Urothelium cell line (cell line): ENCODE measurements at places on chromosomes 1 and 21.

GRCh38 chr1:91673613-91674012 is 173.0 kb downstream of the CDC7 start:
- no peak for DNase-seq

DNA sequence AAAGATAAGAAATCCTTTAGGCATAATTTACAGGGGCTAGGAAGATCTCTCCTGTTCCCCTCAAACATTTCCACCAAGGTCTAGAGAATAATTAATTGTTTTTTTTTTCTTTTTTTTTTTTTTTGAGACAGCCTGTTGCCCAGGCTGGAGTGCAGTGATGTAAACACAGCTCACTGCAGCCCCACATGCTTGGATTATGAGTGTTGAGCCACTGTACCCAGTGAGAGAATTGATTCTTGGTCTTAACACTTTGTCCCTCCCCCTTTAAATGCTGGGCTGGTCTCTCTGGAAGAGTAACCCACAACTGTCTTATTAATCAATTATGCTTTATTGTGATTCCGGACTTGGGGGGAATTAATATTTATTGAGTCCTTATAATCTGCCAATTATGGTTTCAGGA is 33.4 kb downstream of the ATF3 start:
- DNase-seq, result no peak

DNA sequence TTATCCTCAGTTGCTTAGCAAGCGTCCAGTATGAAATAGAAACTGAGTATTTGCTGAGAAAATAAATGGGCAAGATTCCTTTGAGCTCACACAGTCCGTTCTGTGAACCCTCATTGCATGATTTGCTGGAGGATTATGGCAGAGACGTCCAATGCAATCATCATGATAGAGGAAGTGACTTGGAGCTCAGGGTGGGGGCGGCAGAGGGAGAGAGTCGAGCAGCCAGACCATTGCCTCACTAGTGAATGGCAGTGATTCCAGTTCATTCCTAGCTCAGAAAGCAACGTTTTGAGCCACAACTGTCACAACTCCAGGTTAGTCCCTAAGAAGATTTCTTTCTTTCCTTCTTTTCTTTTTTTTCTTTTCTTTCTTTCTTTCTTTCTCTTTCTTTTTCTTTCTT is 27.5 kb upstream of the COL9A2 start:
- DNase-seq, result peak; percentile 42

GRCh38 chr1:8249838-8250237 is 68.1 kb upstream of the SLC45A1 start:
- DNase-seq, result no peak

GRCh38 chr1:180615493-180616290 is 16.1 kb upstream of the XPR1 start:
- DNase-seq, result no peak

- no peak for DNase-seq
Observed at GRCh38 chr1:58923090-58923470, 139.2 kb upstream of the JUN start.

- no peak for DNase-seq
Observed at GRCh38 chr1:196001188-196001587, 607.1 kb downstream of the KCNT2 start.

DNA sequence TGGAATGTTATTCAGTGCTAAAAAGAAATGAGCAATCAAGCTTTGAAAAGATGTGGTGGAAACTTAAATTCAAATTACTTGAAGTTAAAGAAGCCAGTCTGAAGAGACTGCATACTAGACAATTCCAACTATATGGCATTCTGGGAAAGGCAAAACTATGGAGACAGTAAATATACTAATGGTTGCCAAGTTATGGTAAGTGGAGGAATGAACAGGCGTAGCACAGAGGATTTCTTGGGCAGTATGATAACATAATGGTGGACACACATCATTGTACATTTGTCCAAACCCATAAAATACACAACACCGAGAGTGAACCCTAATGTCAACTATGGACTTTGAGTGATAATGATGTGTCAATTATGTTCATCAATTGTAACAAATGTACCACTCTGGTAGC is 21.1 kb upstream of the SELP start:
- DNase-seq, result no peak

DNA sequence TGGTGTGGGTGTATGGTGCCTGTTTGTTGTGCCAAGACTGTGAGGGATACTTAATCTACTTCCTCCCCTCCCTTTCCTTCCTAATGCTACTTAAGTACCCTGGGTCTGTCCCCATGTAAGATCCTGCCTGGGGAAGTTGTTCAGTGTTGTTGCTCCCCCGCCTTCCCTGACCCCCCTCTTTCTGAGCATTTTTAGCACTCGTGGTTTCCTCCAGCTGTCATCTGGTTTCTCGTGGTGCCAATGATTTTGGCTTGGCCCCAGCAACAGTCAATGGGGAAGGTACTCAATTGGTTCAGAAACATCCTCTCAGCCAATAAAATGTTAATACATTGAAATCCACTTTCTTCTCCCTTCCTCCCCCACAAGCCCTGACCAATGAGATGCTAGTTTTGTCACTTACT is 8.0 kb upstream of the B4GALT3 start:
- DNase-seq, result no peak

- no peak for DNase-seq
Observed at GRCh38 chr1:157371221-157371620, 181.1 kb downstream of the FCRL5 start.

- no peak for DNase-seq
Observed at GRCh38 chr1:203274603-203275381, 30.5 kb upstream of the BTG2 start.

DNA sequence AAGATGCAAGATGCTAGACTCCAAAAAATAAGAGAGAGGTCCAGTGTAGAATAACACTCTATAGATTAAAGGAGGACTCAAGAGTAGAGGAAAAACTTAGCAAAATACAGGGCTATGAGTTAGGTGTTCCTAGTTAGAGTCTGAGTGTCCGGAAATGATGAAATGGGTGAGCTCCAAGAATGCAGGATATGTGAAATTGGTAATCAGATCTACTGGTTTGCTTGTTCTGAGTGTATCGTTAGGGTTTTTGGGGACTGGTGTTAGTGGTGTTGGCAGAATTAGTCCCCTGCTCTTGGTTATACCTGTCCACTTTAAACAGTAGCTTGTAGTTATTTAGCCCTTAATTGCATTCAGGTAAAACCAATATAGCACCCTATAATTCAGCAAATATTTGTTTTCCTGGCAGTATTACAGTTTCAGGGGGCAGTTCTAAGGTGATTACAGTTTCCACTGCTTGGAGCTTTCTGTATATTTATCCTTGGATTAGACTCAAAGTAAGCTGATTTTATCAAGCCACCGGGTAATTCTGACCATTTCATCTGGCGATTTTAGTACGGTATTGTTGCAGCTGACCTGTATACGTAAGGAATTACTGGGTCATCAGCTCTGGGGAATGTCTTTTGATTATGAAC is 332.7 kb downstream of the CHRM3 start:
- no peak for DNase-seq

GRCh38 chr1:73310797-73311381 is 887.1 kb downstream of the LRRIQ3 start:
- no peak for DNase-seq

- DNase-seq, result no peak
Observed at GRCh38 chr1:121522061-121522759, 337.4 kb downstream of the SRGAP2C start.

GRCh38 chr1:228210712-228211530 is 3.1 kb downstream of the OBSCN start:
- no peak for DNase-seq

DNA sequence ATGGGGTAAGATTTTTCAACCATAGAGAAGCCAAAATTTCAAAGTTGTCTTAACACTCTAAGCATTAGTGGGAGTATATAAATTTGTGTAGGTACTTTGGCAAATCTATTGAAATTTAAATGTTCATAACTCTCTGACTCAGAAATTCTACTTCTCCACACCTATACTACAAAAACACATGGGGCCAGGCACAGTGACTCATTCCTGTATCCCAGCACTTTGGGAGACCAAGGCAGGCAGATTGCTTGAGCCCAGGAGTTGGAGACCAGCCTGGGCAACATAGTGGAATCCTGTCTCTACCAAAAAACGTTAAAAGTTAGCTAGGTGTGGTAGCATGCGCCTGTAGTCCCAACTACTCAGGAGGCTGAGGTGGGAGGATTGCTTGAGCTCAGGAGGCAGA is 41.3 kb upstream of the RAVER2 start:
- DNase-seq, result no peak

DNA sequence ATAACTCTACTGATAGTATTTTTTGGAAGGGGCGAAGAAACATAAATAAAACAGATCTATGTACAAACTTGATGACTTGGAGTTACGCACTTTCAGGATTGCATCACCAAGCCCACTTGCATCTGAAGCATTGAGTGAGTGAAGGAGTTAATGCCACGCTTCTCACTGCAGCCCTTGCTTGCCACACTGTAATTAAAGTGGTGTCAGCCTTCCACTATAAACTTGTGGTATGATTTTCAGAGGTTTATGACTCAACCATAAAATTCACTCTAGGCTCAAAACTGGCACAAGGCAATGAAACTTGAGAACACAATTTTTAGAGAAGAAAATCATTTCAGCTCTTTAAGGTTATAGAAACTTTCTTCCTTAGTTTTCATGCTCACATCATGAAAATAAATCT is 93.9 kb upstream of the PRMT6 start:
- no peak for DNase-seq

DNA sequence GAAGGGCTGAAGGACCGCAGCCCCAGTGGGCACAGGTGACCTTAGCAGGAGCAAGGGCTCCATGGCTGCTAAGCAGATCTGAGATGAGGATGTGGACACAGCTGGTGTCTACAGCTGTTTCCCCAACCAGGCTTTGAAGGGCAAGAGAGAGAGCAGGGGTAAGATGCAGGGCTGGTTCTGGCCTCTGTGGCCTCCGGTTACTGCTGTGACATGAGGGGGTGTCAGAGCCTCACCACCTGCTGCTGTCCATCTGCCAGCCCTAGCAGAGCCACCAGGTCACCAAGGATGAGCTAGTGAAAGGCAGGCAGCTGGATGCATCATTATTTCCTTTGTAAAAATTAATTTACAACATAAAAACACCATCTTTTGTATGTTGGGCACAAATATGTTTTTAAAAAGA is 33.4 kb downstream of the OBSCN start:
- DNase-seq, result no peak

DNA sequence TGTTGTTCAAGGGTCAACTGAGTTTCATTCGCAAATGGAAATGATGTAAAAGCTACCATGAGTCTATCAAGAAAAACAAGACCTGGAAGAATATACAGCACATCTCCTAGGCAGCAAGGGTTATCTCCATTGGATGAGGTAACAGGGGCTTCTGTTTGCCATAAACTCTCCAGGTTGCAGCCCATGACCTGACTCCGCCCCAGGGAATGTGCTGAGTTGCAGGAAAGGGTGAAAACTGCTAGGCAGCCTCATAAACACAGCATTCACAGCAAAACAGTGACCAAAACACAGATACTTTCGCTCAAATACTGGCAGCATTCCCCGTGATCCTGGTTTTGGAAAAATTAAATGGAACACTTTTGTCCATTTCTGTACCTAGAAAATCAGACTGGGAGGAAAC is 20.2 kb upstream of the ACTA1 start:
- DNase-seq, result no peak

- DNase-seq, result no peak
Observed at GRCh38 chr1:24164004-24164403, 21.1 kb upstream of the IL22RA1 start.

GRCh38 chr21:45819478-45820170 is 161.9 kb upstream of the COL6A1 start:
- no peak for DNase-seq

GRCh38 chr1:197911857-197912696 is 5.1 kb upstream of the LHX9 start:
- no peak for DNase-seq

GRCh38 chr1:245822996-245823395 is 668.2 kb downstream of the KIF26B start:
- DNase-seq, result peak; percentile 80

- peak; percentile 21 for DNase-seq
Observed at GRCh38 chr1:206935491-206936067, 10.7 kb downstream of the PIGR start.

DNA sequence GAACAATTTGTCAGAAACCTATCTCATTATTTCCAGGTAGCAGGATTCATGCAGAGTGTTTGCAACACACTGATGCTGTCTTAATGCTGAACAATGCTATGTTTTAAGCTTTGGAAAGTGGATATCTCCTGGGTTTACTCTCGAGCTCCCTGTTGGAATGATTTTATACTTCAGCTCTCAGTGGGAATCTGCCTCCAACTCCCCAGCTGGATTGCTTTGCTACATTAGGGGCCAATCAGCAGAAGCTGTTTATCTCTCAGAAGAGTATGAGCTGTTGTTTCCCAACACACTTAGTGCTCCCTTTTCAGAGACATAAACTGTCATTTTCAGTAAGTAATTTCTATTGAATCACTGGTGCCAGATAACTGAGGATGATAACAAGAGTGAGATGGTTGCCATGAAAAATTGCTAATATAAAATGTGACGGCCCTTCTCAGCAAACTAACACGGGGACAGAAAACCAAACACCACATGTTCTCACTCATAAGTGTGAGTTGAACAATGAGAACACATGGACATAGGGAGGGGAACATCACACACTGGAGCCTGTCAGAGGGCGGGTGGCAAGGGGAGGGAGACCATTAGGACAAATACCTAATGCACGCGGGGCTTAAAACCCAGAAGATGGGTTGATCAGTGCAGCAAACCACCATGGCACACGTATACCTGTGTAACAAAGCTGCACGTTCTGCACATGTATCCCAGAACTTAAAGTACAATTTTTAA is 265.9 kb upstream of the RUNX1 start:
- DNase-seq, result no peak

GRCh38 chr1:33039840-33040239 is 3.2 kb upstream of the AK2 start:
- DNase-seq, result no peak

- no peak for DNase-seq
Observed at GRCh38 chr1:33971913-33972312, 108.0 kb downstream of the HMGB4 start.

- peak; percentile 82 for DNase-seq
Observed at GRCh38 chr1:15765495-15766194, 7.0 kb downstream of the FBLIM1 start.

GRCh38 chr1:119222271-119222670 is 81.8 kb upstream of the WARS2 start:
- DNase-seq, result no peak

- no peak for DNase-seq
Observed at GRCh38 chr1:188425687-188426086, 1596.9 kb downstream of the PLA2G4A start.

DNA sequence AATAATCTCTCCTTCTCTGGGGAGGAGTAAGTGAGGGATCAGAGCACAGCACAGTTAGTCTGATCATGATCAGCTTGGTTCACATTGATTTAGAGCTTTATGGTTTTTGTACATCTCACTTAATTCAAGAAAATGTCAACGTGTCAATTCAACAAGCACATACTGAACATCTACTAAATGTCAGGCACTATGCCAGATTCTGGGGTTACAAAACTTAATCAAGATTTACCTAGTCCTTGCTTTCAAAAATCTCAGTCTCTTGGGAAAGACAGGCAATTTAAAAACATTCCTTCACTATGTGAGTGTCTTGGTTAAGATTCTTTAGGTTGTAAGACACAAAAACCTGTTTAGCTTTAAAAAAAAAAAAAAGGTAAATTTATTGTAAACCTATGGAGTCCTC is 181.4 kb downstream of the AK5 start:
- DNase-seq, result no peak
